ENCODE measurements at places on chromosomes 7 and 10. TPM values are rescaled to one million over a fixed set of nuclear protein-coding genes. Genes with fewer than 3 reads are reported as not detected.

DNA sequence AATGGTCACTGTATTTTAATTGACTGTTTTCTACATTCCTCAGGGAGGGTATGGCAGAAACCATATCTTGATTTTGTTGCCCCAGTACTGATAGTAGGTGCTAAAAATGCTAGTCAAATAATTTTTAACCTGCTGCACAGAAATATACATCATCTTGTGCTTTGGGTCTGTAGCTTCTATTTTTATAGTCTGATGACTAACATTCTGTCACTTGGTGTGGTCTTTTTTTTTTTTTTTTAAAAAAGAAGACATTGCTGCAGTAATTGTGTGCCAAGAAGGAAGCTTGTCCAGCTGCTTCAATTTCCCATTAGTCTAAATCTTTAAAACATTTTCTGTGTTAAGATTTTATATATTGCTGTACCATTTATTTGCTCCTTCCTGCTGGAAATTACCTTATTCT, 83.6 kb downstream of the ICA1 start:
- DNase-seq = no peak
- peaks cover 53% of the 10 kb centered on the region for H3K4me1 ChIP-seq
- H3K27me3 ChIP-seq = no peaks in the 10 kb centered on the region
- H3K27ac ChIP-seq = peak overlapping the region; percentile 95
- H3K4me3 ChIP-seq = peak overlapping the region; percentile 50

- DNase-seq = no peak
- H3K27ac ChIP-seq = no peak overlapping the region
- H3K36me3 ChIP-seq = peaks cover 29% of the 10 kb centered on the region
- H3K27me3 ChIP-seq = no peaks in the 10 kb centered on the region
Measured at GRCh38 chr10:7157091-7157490, 253.7 kb downstream of the SFMBT2 start.

DNA sequence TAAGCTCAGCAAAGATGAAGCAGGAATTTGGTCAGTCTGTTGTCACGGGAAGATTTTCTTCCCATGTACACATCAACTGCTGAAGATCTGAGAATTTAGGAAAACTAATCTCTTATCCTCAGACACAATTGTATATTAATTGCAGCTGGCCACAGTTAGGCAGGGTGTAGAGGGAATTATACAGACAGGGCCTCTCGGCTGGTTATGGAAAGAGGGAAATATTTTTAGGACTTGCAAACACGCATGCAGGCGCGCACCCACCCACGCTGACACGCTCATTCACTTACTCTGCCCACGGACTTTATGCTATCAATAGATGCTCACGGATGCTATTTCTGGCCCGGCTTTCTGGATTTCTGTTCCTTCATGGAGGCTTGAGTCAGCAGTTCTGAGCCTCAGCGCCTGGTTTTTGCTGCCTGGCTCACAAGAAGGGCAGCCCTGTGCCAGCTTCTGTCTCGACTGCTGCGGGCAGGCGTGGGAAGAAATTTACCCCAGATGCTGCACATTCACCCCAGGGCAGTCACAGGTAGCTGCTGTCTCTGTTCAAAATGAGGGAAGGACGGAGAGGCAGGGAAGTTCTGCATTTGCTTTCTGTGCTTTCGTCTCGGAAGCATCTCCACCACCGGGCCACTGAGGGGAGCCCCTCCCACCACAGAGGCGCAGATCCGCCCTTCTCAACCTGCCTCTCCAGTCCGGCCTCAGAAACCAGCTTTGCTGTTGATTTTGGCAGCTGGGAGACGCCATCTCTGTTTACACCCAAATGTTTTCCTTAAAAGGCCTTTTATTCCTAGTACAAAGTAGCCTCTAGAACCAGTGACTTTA, 116.3 kb upstream of the BTBD16 start:
- no peak overlapping the region for H3K4me3 ChIP-seq
- peaks cover 7% of the 10 kb centered on the region for H3K27me3 ChIP-seq
- H3K27ac ChIP-seq = no peak overlapping the region
- no peaks in the 10 kb centered on the region for H3K4me1 ChIP-seq
- H3K36me3 ChIP-seq = no peaks in the 10 kb centered on the region

GRCh38 chr7:125326666-125327255, 397.1 kb upstream of the POT1 start:
- no peaks in the 10 kb centered on the region for H3K36me3 ChIP-seq
- no peaks in the 10 kb centered on the region for H3K27me3 ChIP-seq
- no peak overlapping the region for H3K4me3 ChIP-seq
- H3K4me1 ChIP-seq = no peaks in the 10 kb centered on the region
- DNase-seq = no peak

GRCh38 chr7:157233677-157234076, 95.0 kb downstream of the UBE3C start:
- H3K27me3 ChIP-seq = no peaks in the 10 kb centered on the region
- no peak for DNase-seq
- no peak overlapping the region for H3K4me3 ChIP-seq
- peaks cover 9% of the 10 kb centered on the region for H3K4me1 ChIP-seq
- peaks cover 41% of the 10 kb centered on the region for H3K36me3 ChIP-seq

DNA sequence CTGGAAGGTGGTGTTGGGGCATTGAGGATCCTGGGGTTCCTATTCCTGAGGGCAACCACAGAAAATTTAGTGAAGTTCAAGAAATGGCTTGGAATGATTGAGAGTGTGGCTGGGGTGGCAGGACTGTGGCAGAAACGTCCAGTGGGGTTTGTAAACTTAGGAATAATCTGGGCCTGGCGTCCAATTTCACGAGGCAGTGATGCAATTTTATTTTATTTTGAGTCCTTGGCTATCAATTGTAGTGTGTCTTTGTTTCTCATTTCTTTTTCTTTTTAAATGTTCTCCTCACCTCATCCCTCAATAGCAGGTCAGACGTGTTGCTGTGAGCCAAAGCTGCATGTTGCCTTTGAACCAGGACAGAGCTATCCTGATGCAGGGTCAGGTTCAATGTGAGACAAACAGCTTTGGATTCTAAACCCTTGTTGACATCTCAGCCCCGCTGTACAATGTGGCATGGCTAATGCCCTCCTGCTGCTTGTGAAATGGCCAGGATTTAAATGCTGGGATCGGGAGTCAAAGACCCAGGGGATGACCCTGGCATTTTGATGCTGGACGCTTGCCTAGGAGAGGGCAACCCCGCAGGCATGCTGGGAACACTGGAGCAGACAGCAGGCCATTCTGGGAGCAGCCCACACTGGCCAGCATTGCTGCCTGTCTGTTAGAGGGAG, 64.8 kb downstream of the RBM20 start:
- H3K27ac ChIP-seq = no peak overlapping the region
- H3K4me3 ChIP-seq = no peak overlapping the region
- no peaks in the 10 kb centered on the region for H3K36me3 ChIP-seq
- no peak for DNase-seq

- peaks cover 2% of the 10 kb centered on the region for H3K36me3 ChIP-seq
- H3K27ac ChIP-seq = no peak overlapping the region
- no peak for DNase-seq
- H3K4me1 ChIP-seq = no peaks in the 10 kb centered on the region
- peaks cover 2% of the 10 kb centered on the region for H3K27me3 ChIP-seq
Measured at GRCh38 chr10:31215052-31215451, 104.0 kb upstream of the ZEB1 start.

DNA sequence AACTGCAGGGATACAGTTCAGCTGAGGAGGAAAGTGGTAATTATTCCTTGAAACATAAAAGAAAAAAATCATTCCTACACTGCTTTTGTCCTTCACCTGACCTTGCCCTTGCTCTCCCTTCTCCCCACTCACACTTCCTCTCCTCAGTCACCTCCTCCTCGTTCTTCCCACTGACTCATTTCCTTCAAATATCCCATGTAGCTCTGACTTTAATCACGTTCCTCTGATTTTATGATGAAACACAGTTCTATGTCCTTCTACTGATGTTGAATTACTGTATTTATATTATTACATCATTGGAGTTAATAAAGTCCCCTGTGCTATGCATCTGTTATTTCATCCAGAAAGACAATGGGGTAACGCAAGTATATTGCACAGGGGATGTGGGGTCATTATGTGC, 575.6 kb downstream of the POM121L12 start:
- no peak overlapping the region for H3K27ac ChIP-seq
- no peaks in the 10 kb centered on the region for H3K27me3 ChIP-seq
- DNase-seq = no peak
- H3K4me1 ChIP-seq = no peaks in the 10 kb centered on the region
- H3K4me3 ChIP-seq = no peak overlapping the region

DNA sequence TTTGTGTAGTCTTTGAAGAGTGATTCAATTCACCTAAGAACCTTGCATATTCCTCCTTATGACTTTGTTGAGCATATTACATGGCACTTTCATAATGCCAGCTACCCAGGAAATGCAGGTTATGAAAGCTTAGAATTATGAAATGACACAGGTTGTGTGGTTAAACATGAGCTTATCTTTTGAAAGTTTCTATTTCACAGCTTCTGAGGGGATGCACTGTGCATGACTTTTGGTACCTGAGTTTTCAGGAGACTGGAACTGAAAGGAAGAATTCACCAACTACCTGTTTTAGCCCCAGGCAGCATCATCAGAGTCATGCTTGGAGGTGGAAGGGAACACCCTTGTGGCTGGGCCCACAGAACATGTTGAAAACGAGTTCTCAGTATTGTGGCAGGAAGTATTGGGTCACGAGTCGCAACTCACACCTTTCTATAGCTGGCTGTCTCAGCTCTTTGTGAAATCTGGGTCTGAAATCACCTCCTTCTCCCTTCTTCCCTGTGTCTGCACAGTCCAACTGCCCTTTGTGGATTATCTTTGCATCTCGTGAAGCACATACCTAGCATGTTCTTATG, 228.2 kb downstream of the PTEN start:
- H3K27me3 ChIP-seq = peaks cover 29% of the 10 kb centered on the region
- H3K36me3 ChIP-seq = peaks cover 2% of the 10 kb centered on the region
- peak; percentile 76 for DNase-seq
- peak overlapping the region; percentile 68 for H3K27ac ChIP-seq
- peaks cover 35% of the 10 kb centered on the region for H3K4me1 ChIP-seq

- H3K4me3 ChIP-seq = no peak overlapping the region
- H3K36me3 ChIP-seq = no peaks in the 10 kb centered on the region
- H3K27ac ChIP-seq = no peak overlapping the region
- peaks cover 30% of the 10 kb centered on the region for H3K4me1 ChIP-seq
Measured at GRCh38 chr10:63717027-63717715, 196.0 kb downstream of the REEP3 start.

- H3K4me1 ChIP-seq = peaks cover 18% of the 10 kb centered on the region
- DNase-seq = no peak
- H3K36me3 ChIP-seq = no peaks in the 10 kb centered on the region
- no peak overlapping the region for H3K4me3 ChIP-seq
- H3K27ac ChIP-seq = no peak overlapping the region
Measured at GRCh38 chr7:101177644-101178043, 2.4 kb downstream of the NAT16 start.

- H3K27ac ChIP-seq = no peak overlapping the region
- no peaks in the 10 kb centered on the region for H3K36me3 ChIP-seq
- H3K4me1 ChIP-seq = no peaks in the 10 kb centered on the region
- peaks cover 1% of the 10 kb centered on the region for H3K27me3 ChIP-seq
- no peak overlapping the region for H3K4me3 ChIP-seq
Measured at GRCh38 chr10:79222186-79222585, 125.1 kb upstream of the PPIF start.

DNA sequence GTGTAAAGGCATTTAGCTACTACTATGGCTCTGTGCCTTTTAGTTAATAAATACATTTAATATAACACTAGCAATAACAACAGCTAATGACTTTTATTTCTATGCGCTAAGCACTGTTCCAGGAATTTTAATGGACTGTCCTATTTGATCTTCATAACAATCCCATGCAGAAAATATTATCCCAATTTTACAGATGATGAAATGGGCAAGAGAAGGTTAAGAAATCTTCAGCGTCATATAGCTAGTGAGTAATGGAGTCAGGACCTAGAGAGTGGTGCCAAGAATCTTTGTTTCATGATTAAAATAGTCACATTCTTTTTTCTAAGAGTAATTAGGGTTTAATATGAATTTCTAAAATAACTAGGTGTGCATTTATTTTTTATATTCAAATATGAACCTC, 32.4 kb downstream of the ACTA2 start:
- H3K27ac ChIP-seq = no peak overlapping the region
- no peak overlapping the region for H3K4me3 ChIP-seq
- peaks cover 10% of the 10 kb centered on the region for H3K4me1 ChIP-seq
- no peaks in the 10 kb centered on the region for H3K27me3 ChIP-seq
- H3K36me3 ChIP-seq = peaks cover 48% of the 10 kb centered on the region

- H3K36me3 ChIP-seq = no peaks in the 10 kb centered on the region
- H3K4me1 ChIP-seq = peaks cover 7% of the 10 kb centered on the region
- H3K27ac ChIP-seq = no peak overlapping the region
- DNase-seq = no peak
- no peaks in the 10 kb centered on the region for H3K27me3 ChIP-seq
Measured at GRCh38 chr10:31864834-31865518, 63.7 kb downstream of the ARHGAP12 start.

GRCh38 chr10:114042895-114043531, 653 bp upstream of the ADRB1 start:
- H3K27me3 ChIP-seq = peaks cover 82% of the 10 kb centered on the region
- H3K4me3 ChIP-seq = peak overlapping the region; percentile 67
- DNase-seq = no peak
- peaks cover 8% of the 10 kb centered on the region for H3K4me1 ChIP-seq
- H3K36me3 ChIP-seq = no peaks in the 10 kb centered on the region

DNA sequence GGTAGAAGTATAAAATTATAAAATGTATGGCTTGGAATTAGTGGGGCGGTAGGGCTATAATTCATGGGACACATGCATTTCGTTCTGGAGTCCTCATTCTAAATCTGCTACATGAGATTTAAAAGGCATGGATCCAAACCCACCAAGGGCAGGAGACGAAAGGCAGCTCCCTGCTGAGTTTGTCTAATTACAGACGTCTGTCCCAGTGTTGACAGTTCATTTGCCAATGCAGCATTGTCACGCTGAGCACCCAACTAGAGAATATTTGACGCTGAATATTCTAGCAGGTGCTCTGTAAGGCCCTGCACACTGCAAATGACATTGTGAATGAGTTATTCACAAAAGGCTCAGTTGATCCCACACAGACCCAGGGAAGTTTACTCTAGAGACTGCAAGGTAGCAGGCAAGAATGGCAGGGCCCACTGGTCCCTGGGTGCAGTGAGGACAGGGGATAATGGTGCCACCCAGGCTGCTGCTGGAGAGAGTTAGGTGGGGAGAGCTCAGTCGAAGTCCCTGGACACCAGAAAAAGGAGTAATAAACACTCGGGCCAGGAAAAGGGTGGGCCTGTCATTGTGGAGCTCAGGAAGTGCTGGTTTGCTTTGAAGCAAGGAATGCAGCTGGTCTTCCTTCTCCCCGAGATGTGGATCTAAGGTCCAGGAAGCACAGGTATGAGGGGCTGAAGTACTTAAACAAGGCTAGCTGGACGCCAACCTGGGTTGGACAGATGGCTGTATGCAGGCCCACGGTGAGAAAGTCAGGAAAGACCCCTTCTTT, 75.0 kb upstream of the JCAD start:
- no peaks in the 10 kb centered on the region for H3K36me3 ChIP-seq
- no peaks in the 10 kb centered on the region for H3K4me1 ChIP-seq

- no peak overlapping the region for H3K4me3 ChIP-seq
- no peaks in the 10 kb centered on the region for H3K4me1 ChIP-seq
- H3K27ac ChIP-seq = no peak overlapping the region
- no peak for DNase-seq
Measured at GRCh38 chr10:14063531-14064285, 267.0 kb downstream of the FRMD4A start.

Gene TPST1
- total RNA-seq = 1.8 TPM

Gene DPCD
- 3.6 TPM for total RNA-seq

Gene ELOVL3
- not detected for total RNA-seq

Gene KIF11
- 38.7 TPM for total RNA-seq

Gene CRYGN
- 0.22 TPM for total RNA-seq

Gene NEUROD6
- total RNA-seq = not detected

Gene LRRC61
- 24.9 TPM for total RNA-seq

Gene RELN
- total RNA-seq = not detected

Gene AP4M1
- total RNA-seq = 12.3 TPM

Gene CASP2
- total RNA-seq = 110 TPM

All from activated T-helper 1 cell treated with anti-CD3 and anti-CD28 coated beads, Interleukin-12 subunit alpha, Interleukin-12 subunit beta, Interleukin-2, Interleukin-4 antibody, amounts not matched to agents 30 ng/mL and 10 ng/mL and 1 ng/mL, durations not matched to agents 14 hours and 24 hours and 36 hours (primary cell).